ENCODE measurements at places on chromosomes 11 and 22.

- no peak for DNase-seq
These were observed 19.2 kb downstream of the LRRC55 start for GRCh38 chr11:57200917-57201316.

GRCh38 chr11:113176599-113177360, 137.6 kb upstream of the TTC12 start:
- DNase-seq = no peak

DNA sequence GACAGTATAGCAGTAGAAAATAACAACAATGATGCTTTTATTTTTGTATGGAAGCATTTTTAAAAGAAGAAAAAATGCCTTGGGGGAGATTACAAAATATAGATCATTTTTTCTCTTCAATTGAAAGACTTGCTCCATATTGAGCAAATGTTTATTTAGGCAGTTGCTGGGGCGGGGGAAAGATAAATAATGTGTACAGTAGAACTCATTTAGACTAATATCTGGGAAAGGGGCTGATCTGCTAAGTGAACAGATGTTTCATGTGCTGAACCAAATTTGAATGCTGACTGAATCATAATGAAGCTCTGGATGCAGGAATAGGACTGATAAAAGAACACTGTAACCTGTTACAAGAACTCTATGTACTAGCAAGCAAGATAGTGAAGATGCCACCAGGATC, 457.1 kb upstream of the TENM4 start:
- no peak for DNase-seq

GRCh38 chr22:26462051-26462450, 21.5 kb downstream of the HPS4 start:
- no peak for DNase-seq

DNA sequence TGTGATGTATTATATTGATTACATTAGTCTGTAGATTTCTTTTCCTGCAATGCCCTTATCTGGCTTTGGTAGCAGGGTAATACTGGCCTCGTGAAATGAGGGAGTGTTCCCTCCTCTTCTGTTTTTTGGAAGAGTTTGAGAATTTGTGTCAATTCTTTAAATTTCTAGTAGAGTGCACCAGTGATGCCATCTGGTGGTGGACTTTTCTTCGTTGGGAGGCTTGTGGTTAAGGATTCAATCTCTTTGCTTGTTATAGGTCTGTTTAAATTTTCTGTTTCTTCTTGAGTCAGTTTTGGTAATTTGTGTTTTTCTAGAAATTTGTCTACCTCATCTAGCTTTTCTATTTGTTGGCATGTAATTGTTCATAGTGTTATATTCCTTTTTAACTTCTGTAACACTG, 18.9 kb downstream of the SHANK3 start:
- DNase-seq = no peak

- DNase-seq = no peak
These were observed 21.1 kb upstream of the KLHL35 start for GRCh38 chr11:75453916-75454655.

- DNase-seq = no peak
These were observed 65.5 kb upstream of the SYT9 start for GRCh38 chr11:7186190-7186589.

DNA sequence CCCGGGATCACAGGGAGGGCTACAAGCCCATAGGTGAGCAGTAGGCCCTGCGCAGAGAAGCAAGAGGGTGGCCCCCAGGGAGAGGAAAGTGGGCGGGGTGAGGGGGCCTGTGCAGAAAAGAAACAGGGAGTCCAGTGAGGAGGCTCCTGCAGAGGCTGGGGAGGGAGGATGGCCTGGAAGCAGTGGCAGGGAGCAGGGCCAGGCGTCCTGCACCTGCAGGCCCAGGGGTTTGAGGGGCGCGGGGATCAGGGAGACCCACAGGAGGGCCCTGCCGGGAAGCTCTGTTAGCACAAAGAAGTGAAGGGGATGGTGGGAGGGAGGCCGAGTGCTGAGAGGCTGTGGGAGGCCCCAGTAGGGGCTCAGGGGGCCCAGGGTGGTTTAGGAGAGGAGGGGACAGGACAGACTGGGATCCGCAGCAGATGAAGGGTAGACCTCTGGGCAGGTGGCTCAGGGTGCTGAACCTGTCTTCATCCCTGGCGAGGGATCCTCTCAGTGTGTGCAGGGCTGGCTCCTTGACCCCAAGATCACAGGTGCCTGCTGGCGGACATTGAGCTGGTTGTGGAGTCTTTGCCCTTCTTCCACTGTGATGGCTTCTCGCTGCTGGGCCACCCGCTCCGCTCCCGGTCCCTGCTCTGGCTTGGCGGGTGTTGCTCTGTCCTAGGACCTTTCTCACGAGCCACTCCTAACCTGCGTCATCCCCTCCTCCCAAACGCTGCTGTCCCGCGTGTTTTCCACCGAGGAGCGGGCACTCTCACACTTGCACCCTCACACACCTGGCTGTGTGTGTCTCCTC, 31.8 kb upstream of the CELSR1 start:
- no peak for DNase-seq

GRCh38 chr11:75188671-75189070, 37.8 kb downstream of the SLCO2B1 start:
- no peak for DNase-seq

Measured in stimulated activated CD4-positive, alpha-beta T cell treated with anti-CD3 and anti-CD28 coated beads, Interleukin-1b, Interleukin-23, amount 100 ng/mL, for 1 hour (primary cell).